Heart right ventricle (tissue), 16 donors: ENCODE measurements at places on chromosomes 12 and 14. TPM values are rescaled to one million over a fixed set of nuclear protein-coding genes. Genes with fewer than 3 reads are reported as not detected.

DNA sequence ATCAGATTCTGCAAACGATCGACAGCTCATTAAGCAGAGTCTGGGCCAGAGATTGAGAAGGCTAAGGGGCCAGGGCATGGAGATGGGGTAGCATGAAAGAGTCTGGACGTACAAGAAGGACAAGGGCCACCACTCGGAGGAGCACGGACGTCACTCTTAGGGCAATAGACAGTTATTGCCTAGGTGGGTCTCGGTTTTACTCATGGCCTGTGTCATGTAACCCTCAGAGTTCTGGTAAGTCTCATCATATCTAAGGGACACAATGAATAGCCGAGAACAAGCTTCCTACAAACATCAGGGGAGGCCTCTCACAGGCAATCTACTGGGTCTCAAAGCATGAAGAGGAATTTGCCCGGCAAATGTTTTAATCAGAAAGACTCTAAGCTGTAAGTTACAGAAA, 30.4 kb upstream of the ITPK1 start:
- H3K36me3 ChIP-seq, result no peaks in the 10 kb centered on the region
- H3K4me1 ChIP-seq, result no peaks in the 10 kb centered on the region
- no peak for DNase-seq
- no peak overlapping the region for H3K4me3 ChIP-seq
- no peaks in the 10 kb centered on the region for H3K27me3 ChIP-seq
- no peak overlapping the region for H3K27ac ChIP-seq

The SLC38A2 gene
- total RNA-seq, result 104 TPM

The C1R gene
- total RNA-seq, result 47.2 TPM

The IL22 gene
- total RNA-seq, result not detected

DNA sequence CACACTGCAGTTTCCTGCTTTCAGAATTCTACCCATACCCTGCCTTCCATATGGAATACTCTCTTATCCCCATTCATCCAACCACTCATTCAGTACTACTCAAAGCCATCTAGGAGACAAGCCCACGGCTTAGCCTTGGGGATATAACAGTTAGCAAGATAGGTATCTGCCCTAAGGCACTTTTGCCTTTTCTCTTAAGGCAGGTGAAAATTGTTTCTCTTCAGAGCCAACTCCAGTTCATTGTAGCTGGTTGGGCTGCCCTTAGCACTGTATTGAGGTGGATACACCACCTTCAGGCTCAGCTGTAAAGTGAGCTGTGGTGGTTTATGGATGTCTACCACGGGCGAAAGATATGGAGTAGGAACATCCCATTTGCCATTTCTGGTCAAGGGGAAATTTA, 729.7 kb upstream of the TBX3 start:
- no peaks in the 10 kb centered on the region for H3K4me1 ChIP-seq
- H3K36me3 ChIP-seq, result no peaks in the 10 kb centered on the region
- H3K27me3 ChIP-seq, result no peaks in the 10 kb centered on the region
- no peak overlapping the region for H3K4me3 ChIP-seq
- H3K27ac ChIP-seq, result no peak overlapping the region
- no peak for DNase-seq

The CIROP gene
- total RNA-seq, result not detected

- H3K4me3 ChIP-seq, result no peak overlapping the region
- no peaks in the 10 kb centered on the region for H3K36me3 ChIP-seq
- no peak for DNase-seq
- peaks cover 20% of the 10 kb centered on the region for H3K4me1 ChIP-seq
Observed at GRCh38 chr12:92425165-92425564, 277.6 kb upstream of the PLEKHG7 start.

- H3K27me3 ChIP-seq, result peaks cover 54% of the 10 kb centered on the region
- H3K4me3 ChIP-seq, result no peak overlapping the region
- no peaks in the 10 kb centered on the region for H3K36me3 ChIP-seq
- H3K27ac ChIP-seq, result no peak overlapping the region
Observed at GRCh38 chr14:56555921-56556570, 23.6 kb upstream of the TMEM260 start.

- no peaks in the 10 kb centered on the region for H3K36me3 ChIP-seq
- no peaks in the 10 kb centered on the region for H3K27me3 ChIP-seq
- peak overlapping the region; percentile 90 for H3K27ac ChIP-seq
- H3K4me3 ChIP-seq, result peak overlapping the region; percentile 87
- no peak for DNase-seq
- no peaks in the 10 kb centered on the region for H3K4me1 ChIP-seq
Observed at GRCh38 chr12:55705782-55706402, 1.8 kb downstream of the ITGA7 start.

GRCh38 chr12:12272869-12273268, 6.0 kb upstream of the LRP6 start:
- no peaks in the 10 kb centered on the region for H3K27me3 ChIP-seq
- no peak for DNase-seq
- H3K27ac ChIP-seq, result no peak overlapping the region
- no peaks in the 10 kb centered on the region for H3K36me3 ChIP-seq
- no peaks in the 10 kb centered on the region for H3K4me1 ChIP-seq

DNA sequence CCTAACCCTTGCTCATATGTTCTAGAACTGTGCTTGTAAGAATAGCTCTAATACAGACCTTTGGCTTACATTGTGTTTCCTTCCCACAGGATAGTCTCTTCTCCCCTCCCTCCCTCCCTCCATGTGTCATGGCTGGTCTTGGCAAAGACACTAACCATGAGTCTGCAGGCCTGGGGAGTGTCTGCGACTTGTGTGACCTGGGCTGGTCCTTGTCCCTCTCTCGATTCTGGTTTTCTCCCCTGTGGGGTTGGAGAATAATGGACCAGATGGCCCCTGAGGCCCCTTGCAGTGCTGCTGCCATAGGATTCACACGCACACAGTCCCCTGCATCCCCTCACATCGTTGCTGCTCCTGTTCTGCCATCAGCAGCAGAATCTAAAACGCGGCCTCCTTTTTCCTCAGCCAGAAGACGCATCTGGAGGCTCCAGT, 30.3 kb downstream of the DEGS2 start:
- H3K27me3 ChIP-seq, result no peaks in the 10 kb centered on the region
- peak overlapping the region; percentile 53 for H3K27ac ChIP-seq
- no peaks in the 10 kb centered on the region for H3K36me3 ChIP-seq
- H3K4me1 ChIP-seq, result peaks cover 19% of the 10 kb centered on the region

GRCh38 chr12:112879191-112879705, 27.5 kb upstream of the OAS1 start:
- H3K27me3 ChIP-seq, result no peaks in the 10 kb centered on the region
- no peak for DNase-seq
- H3K4me1 ChIP-seq, result no peaks in the 10 kb centered on the region
- no peak overlapping the region for H3K27ac ChIP-seq
- H3K4me3 ChIP-seq, result no peak overlapping the region

- H3K36me3 ChIP-seq, result no peaks in the 10 kb centered on the region
- H3K27me3 ChIP-seq, result no peaks in the 10 kb centered on the region
- peak within 1 kb of the TSS; percentile 36 for H3K4me3 ChIP-seq
- DNase-seq, result no peak
Observed at GRCh38 chr12:86256163-86256562, at the start of gene MGAT4C. MGAT4C (minus strand) TSS chr12:86256391.

GRCh38 chr12:73452672-73453469, 1084.8 kb upstream of the ATXN7L3B start:
- H3K27ac ChIP-seq, result no peak overlapping the region
- no peaks in the 10 kb centered on the region for H3K4me1 ChIP-seq
- no peak for DNase-seq
- H3K27me3 ChIP-seq, result no peaks in the 10 kb centered on the region
- no peaks in the 10 kb centered on the region for H3K36me3 ChIP-seq

DNA sequence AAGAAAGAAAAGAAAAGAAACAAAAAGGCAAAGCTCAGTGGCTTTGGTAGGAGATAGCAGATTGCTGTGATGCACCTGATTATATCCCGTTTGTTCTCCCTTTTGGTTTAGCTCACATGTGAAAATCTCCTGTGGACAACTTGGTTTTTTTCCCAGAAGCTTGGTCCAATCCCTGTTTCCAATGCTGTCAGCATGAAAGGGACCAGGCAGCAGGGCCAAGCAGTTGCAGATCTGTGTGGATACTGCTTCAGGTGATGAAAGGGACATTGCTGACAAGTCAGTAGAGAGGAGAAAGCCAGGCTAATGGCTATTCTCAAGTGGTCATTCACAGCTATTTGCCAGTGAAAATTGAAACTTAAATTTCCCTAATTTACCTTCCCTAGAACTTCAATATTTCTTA, 18.8 kb upstream of the SLCO1A2 start:
- H3K4me3 ChIP-seq, result no peak overlapping the region
- no peaks in the 10 kb centered on the region for H3K27me3 ChIP-seq
- H3K36me3 ChIP-seq, result no peaks in the 10 kb centered on the region
- no peak for DNase-seq
- no peaks in the 10 kb centered on the region for H3K4me1 ChIP-seq
- no peak overlapping the region for H3K27ac ChIP-seq

GRCh38 chr14:103708750-103709187, 6.5 kb downstream of the XRCC3 start:
- no peaks in the 10 kb centered on the region for H3K36me3 ChIP-seq
- peaks cover 34% of the 10 kb centered on the region for H3K4me1 ChIP-seq
- no peaks in the 10 kb centered on the region for H3K27me3 ChIP-seq
- no peak overlapping the region for H3K27ac ChIP-seq

DNA sequence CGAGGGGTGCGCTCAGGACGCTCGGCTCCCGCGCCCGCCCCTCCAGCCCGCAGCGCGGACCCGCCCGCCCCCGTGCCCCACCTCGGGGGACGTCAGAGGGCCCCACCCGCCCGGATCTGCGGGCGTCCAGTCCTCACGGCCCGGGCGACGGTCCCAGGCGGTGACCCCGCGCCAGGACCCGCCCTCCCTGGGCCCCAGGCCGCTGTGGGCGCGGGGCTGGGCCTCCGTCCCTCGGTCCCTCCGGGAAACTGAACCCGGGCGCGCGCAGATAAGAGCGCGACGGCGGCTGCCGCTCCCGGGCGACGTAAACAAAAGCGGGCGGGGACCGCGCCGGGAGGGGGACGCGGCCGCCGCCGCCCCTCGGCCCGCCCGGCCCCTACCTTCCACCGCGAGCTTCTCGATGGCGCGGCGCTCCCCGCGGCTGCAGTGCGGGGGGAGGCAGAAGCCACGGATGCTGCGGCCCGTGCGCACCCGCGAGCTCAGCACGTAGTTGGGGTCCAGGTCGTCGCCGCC, 1.1 kb downstream of the CKB start:
- H3K27ac ChIP-seq, result peak overlapping the region; percentile 87
- H3K36me3 ChIP-seq, result no peaks in the 10 kb centered on the region
- peak; percentile 75 for DNase-seq
- H3K27me3 ChIP-seq, result no peaks in the 10 kb centered on the region
- peaks cover 61% of the 10 kb centered on the region for H3K4me1 ChIP-seq

GRCh38 chr12:32025906-32026305, 66.7 kb downstream of the RESF1 start:
- H3K27me3 ChIP-seq, result no peaks in the 10 kb centered on the region
- no peak overlapping the region for H3K27ac ChIP-seq
- peaks cover 2% of the 10 kb centered on the region for H3K4me1 ChIP-seq
- no peak for DNase-seq

The LYZ gene
- 5.6 TPM for total RNA-seq

The LRRC43 gene
- total RNA-seq, result 0.23 TPM

DNA sequence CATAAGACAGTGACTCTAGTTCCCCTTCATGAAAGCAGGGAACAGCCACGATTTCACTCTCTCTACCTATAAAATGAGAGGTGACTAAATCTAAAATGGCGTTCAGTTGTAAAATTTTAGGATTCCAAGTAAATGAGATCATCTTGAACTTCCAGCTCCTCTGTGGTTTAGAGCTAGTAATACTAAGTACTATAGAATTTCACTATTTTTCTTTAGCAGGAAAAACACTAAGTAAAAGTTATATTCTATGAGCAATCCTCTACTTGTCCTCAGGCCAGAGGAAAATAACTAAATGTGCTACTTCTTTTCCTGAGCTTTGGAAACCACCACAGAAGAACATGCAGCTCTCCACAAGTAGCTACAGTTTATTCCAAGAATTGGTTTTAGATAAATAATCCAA, 55.6 kb downstream of the NIN start:
- no peak for DNase-seq
- no peaks in the 10 kb centered on the region for H3K27me3 ChIP-seq
- H3K4me1 ChIP-seq, result no peaks in the 10 kb centered on the region
- H3K36me3 ChIP-seq, result no peaks in the 10 kb centered on the region
- H3K4me3 ChIP-seq, result no peak overlapping the region
- no peak overlapping the region for H3K27ac ChIP-seq
